ENCODE measurements at places on chromosomes 4 and X.

GRCh38 chrX:150365051-150365989 lies 2.2 kb downstream of the MAMLD1 start:
- no peak for DNase-seq

- DNase-seq: no peak
Measured at GRCh38 chrX:10892621-10893225, 218.4 kb upstream of the HCCS start.

- no peak for DNase-seq
Measured at GRCh38 chr4:177696438-177696966, 254.3 kb upstream of the AGA start.

DNA sequence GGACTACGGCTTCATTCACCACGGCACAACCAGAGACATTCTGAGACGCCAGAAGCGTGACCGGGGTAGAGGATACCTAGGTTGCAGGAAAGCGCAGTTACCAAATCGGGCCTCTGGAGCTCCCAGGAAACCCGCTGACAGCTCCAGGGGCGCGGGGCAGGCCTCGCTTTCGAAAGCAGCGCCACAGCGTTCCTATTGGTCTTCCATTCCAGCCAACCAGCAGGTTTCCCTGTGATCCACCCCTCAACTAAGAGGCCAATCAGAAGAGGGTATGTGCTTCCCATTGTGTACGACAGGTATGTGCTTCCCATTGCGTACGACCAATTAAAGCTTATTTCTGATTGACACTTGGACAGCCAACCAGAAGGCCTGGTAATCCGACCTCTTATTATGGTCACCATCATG lies 14.9 kb downstream of the SNX12 start:
- DNase-seq: no peak

DNA sequence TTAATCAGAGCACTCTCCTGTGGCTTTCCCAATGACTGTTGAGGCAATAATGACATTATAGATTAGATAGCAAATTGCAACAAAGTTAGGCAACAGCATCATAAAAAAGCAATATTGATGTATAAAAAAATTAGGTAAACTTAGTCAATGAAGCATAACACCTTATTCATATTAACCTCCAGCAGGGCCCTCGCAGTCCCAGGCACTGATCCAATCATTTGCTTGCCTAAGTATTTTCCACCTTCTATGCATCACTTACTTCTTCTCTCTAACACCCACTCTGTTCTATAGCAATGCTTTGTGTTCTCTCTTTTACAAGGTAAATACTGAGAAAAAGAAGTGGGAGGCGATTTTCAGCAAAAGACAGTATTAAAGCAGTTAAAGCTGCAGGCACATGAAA lies 833.5 kb upstream of the ADGRL3 start:
- DNase-seq: no peak
